ENCODE measurements at places on chromosomes 16 and 17. TPM values are rescaled to one million over a fixed set of nuclear protein-coding genes. Genes with fewer than 3 reads are reported as not detected.

DNA sequence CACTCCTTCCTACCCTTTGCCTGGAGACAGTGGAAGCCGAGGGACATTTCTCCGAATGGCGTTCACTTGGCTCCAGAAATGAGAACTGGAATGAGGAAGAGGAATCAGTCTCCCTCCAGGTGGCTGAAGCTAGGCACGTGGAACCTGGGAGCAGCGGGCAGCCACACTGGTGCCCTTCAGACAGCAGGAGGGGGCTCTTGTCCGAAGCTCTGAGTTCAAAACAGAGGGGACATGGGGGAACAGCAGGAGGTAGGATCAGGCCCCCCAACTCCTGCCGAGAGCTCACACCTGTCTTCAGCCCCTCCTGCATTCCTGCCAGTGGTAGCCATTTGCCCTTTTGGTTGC, 41.5 kb downstream of the TMEM235 start:
- no peak for DNase-seq

GRCh38 chr16:629833-630248, 944 bp upstream of the WFIKKN1 start:
- no peak for DNase-seq

- DNase-seq: no peak
These were observed 40.9 kb downstream of the SMARCE1 start for GRCh38 chr17:40606548-40607353.

Gene TM4SF5
- 20.7 TPM for total RNA-seq

Gene SLFN13
- total RNA-seq: 12.9 TPM

Gene GAST
- not detected for total RNA-seq

Gene DRG2
- total RNA-seq: 32.6 TPM

DNA sequence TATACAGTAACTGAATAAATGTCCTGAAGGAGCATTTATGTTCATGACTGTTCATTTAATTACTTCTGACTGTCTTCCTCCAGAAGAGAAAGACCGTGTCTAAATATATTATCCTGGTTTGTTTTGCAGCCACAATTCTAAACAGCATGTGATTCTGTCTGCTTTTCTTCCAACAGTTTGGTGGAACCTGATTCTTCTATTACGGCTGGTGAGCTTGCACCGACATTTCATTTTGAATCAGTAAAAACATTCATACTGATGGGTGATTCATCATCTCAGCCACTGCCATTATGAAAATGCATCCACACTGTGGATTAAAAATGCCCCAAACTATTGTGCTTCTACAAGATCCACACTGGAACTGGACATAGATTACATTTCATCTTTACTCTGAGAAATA, 16.9 kb downstream of the KNOP1 start:
- no peak for DNase-seq

DNA sequence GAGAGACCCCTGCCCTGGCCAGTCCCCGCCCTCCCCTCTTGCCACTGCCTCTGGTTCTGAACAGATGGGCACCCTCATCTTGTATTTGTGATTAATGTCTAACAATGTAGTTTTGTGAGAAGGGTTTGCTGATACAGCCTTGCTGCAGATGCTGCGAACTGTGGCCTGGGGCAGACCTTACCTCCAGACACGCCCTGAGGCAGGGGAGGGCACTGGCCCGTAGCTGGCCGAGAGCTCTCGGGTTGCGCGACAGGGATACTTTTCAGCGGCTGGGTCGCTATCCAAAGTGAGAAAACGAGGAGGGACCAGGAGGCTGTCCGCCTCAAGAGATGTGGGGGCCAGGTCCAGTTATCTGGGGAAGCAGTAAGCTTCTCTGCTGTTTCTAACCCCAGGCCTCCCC, 21.9 kb downstream of the STH start:
- no peak for DNase-seq

DNA sequence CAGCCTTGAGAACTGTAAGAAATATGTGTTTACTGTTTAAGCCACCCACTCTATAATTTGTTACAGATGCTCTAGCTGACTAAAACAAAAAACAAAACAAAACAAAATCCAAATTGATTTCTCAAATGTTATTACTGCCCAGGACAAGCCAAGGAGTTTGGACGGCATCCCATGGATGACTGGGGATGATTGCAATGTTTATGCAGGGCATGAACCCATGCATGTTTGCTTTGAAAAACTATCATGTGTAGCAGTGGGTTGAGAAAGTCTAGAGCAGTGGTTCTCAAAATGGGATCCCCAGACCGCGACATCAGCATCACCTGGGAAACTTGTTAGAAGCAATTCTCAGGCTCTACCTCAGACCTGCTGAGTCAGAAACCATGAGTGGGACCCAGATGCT, 223.2 kb upstream of the PSMD7 start:
- DNase-seq: no peak

Gene RAD51C
- total RNA-seq: 6.2 TPM

Gene ZSCAN10
- not detected for total RNA-seq

DNA sequence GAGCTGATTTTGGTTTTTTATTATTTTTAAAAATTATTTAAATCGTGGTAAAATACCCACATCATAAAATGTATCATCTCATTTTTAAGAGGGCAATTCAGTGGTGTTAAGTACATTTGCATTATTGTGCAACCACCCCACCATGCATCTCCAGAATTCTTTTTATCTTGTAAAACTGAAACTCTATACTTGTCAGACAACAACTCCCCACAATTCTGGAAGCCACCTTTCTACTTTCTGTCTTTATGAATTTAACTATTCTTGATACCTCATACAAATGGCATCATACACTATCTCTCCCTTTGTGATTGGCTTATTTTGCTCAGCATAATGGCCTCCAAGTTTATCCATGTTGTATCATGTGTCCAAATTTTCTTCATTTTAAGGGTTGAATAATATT, 97.9 kb downstream of the HS3ST3B1 start:
- DNase-seq: no peak

Gene TP53TG3D
- total RNA-seq: not detected

DNA sequence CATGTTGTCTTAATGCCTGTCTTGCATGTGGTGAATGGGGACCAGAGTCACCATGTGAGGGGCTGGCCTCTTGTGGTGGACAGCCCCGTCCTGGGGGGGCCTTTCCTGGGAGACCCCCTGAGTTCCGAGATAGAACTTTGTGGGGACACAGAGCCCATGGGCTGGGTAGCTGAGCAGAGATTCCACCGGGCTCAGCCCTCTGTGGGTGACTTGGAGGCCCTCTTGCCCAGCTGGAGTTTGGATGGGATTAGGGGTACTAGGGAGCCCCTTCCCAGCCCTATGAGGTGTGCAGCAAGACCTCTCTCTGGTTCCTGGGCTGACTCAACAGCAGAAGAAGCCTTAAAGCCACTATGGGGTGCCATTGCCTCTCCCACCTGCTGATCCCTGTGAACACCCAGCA, 38.1 kb downstream of the MRC2 start:
- DNase-seq: no peak

DNA sequence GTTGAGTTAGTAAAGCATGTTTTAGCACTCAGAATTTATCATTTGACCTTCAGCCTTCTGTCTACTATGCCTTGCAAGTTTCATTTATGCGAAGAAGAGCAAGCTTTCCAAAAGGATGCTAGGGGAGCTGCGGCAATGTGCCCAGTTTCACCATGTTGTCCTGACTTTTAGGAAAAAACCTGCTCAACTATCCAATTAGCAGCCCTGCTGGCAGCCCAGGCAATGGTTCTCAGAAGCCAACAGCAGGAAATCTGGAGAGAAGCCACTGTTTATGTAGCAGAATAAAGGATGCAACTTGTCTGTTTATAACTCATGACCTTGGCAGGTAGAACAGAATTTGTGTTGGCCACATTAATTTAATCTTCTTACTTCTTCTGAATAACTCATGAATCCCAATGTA, 230.8 kb downstream of the ABCC12 start:
- no peak for DNase-seq

GRCh38 chr16:66247516-66248481, 118.7 kb upstream of the CDH5 start:
- peak; percentile 41 for DNase-seq

- DNase-seq: no peak
These were observed 89.7 kb upstream of the CCL1 start for GRCh38 chr17:34452769-34453168.

Gene FMNL1
- total RNA-seq: 17.3 TPM
